ENCODE measurements at places on chromosomes 12 and 14.
A peak's percentile ranks its signal among the peaks of the same experiment; 100 is the strongest.

DNA sequence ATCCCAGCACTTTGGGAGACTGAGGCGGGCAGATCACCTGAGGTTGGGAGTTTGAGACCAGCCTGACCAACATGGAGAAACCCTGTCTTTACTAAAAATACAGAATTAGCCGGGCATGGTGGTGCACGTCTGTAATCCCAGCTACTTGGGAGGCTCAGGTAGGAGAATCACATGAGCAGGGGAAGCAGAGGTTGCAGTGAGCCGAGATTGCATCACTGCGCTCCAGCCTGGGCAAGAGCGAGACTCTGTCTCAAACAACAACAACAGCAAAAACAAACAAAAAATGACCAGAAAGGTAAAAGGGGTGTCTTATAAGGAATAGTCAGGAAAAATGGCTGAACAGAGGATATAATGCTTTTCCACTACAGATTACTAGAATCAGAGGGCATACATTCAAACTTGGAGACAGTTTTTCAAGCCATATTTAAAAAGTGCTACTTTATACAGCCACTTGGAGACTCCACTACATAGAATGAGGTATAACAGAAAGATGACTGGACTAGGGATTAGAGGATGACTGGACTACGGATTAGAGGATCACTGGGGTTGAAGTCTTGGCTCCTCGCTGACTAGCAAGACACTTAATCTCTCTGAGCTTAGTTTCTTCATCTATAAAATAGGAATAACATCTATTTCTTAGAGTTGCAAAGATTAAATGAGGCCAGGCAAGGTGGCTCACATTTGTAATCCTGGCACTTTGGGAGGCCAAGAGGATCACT lies 4.9 kb upstream of the CS start:
- no peak for DNase-seq

DNA sequence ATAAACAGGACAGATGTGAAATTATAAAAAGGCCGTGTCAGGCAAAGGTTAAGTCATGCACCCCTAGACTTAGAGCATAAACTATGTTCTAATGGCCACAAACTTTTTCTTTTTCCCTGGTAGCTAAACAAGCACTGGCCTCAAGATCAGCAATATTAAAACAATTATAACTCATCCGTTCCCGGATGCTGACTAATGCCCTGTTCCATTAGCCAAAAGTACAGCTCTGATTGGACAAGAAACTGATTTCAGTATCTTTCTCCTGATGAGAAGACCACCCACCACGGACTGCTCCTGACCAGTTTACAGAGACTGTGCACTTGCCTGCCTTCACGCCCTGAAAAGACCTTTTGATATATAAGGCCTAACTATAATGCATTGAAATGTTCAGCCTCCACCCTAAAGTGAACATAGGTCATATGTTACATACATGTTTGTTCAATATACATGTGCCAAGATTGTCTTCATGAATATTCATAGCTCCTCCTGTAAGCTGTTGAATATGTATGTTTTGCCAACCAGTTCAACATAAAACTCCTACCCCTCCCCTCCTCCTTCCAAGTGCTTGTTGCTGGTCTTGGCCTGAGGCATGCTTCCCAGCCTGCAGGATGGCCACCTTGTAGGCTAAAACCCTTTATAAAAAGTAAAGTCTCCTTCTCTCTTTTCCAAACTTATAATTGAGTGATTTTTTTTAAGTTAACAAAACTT lies 162.0 kb downstream of the IPO8 start:
- peak; percentile 13 for DNase-seq

- DNase-seq = peak; percentile 61
Measured at GRCh38 chr14:69013943-69014782, 35.1 kb upstream of the ACTN1 start.

- peak; percentile 75 for DNase-seq
Measured at GRCh38 chr12:25789541-25789944, 168.9 kb upstream of the RASSF8 start.

- no peak for DNase-seq
Measured at GRCh38 chr14:69505338-69506240, 21.1 kb downstream of the PLEKHD1 start.

DNA sequence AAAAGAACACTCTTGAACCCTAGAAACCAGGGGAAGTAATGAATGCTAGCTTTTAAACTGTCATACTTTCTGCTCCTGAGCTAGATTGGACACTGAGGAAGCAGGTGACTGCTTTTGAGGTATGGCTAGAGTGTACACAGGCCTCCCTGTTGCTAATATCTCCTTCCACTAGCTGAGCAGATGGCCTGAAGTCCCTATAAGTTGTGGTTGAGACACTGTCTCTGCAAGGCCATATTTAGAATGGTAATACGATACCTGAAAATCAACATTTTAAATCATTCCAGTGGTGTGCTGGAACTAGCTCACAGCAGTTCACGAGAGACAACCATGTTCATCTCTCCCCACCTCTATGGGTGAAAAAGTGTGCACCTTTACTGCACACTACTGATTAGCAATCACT lies 46.4 kb upstream of the BMP4 start:
- DNase-seq = no peak

DNA sequence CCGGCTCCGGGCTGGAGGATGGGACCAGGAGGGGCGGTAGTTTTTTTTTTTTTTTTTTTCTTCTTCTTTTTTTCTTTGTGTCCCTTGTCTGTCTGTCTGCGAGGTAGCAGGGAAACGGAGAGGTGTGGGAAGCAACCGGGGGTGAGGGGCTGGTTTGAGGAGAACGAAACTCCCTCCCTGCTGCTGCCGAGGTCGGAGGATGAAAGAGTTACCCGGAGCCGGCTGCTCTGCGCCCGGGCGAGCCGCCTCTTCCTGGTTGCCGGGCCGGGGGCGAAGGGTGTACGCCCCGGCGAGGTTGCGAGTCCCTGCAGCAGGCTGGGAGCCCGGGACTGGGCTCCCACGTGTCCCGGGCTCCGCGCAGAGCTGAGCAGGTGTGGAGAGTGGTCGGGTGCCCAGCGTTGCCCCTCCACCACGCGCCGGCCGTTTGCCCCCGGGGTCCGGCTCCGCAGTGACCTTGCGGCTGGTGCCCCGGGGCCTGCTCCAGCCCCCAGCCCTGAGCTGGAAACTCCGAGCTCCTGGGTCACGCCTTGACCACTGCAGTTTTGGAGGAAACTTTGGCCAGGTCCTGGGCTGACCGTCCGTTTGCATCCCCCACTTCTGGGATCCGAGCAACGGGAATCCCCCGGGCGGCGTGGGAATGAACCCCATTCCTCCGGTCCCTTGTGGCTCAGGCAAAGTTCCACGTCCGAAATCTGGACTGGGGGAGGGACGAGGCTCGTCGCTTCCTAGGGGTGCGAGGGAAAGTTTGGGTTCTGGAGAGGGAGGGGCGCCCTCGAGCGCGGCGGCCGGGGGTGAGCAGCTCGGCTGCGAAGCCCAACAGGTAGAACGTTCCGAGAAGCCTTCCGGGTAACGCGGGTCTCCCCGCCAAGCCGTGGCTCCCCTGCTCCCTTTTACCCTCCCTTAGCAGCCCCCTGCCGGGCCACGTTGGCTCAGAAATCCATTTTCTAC lies 1.3 kb downstream of the CHST11 start:
- DNase-seq = no peak

All from cardiac fibroblast (primary cell).